ENCODE measurements at places on chromosomes 7 and 10.

GRCh38 chr7:32104766-32105165, 34.6 kb upstream of the PDE1C start:
- DNase-seq, result no peak

GRCh38 chr10:11643039-11643438, 31.6 kb upstream of the USP6NL start:
- no peak for DNase-seq

- no peak for DNase-seq
Observed at GRCh38 chr10:88999625-89000024, 9.0 kb downstream of the FAS start.

- no peak for DNase-seq
Observed at GRCh38 chr7:98617051-98617959, at the start of gene NPTX2. Gene NPTX2 (plus strand): TSS chr7:98617285. CDS start chr7:98617462, 177 bp downstream.

DNA sequence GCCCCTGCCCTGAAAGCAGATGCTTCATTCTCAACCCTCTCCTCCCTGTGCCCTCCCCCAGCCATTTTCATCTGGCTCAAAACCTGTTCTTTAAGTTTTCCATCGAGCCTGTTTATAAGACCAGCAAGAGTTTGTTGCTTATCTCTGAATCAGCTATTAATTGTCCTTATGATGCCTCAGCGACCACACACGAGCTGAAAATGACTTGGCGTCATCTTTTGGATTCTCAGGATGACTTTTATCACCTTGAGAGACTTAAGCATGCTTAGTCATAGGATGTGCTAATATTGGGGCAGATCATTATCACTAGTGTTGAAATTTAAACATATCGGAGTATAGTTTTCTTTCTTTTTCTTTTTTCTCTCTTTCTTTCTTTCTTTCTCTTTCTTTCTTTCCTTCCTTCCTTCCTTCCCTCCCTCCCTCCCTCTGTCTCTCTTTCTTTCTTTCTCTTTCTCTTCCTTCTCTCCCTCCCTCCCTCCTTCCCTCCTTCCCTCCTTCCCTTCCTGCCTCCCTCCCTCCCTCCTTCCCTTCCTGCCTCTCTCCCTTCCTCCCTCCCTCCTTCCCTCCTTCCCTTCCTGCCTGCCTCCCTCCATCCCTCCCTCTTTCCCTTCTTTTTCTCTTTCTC, 184.5 kb downstream of the PHTF2 start:
- no peak for DNase-seq

DNA sequence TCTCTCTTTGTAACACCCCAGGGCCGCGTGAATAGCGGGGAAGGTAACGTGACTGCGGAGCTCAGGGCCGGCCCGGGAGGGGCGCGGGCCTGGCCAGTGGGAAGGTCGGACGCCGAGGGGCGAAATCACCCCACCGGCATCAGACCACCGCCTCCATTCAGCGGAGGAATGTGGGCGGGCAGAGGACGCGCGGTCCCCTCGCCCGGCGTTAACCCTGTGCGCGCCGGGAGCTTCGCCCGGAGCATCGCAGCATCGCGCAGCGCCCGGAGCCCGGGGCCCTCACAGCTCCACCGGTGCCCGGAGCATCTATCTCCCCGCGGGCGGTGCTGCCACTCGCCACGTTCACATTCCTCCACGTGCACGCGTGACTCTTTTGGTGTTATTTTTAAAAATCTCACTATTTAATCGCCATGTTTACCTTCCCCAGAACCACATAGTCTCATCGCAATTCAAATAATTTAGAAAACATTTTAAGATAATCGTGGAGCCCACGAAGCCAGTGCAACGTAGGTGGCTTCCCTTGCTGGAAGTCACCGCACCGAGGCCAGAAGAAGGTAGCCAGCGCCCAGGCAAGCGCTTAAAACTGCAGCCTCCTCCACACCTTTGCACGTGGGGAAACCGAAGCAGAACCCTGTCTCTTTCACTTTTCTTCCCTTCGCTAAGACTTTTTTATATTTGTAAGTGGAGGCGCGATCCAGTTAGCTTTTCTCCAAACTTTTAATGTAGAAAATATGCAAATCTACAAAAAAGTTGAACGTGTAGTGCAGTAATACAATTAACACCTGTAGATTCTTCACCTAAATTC, 21.8 kb downstream of the FGFBP3 start:
- no peak for DNase-seq

DNA sequence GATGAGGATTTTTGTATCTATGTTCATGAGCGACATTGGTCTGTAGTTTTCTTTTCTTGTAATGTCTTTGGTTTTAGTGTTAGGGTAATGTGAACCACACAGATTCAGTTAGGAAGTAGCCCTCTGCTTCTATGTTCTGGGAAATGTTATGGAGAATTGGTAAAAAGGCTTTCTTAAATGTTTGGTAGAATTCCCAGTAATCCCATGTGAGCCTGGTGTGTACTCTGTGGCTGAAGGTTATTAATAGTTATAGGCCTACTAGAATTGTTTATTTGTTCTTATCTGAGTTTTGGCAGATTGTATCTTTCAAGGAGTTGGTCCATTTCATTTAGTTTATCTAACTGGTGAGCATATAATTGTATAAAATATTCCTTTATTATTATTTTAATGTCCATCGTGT, 484.6 kb upstream of the GHITM start:
- no peak for DNase-seq

DNA sequence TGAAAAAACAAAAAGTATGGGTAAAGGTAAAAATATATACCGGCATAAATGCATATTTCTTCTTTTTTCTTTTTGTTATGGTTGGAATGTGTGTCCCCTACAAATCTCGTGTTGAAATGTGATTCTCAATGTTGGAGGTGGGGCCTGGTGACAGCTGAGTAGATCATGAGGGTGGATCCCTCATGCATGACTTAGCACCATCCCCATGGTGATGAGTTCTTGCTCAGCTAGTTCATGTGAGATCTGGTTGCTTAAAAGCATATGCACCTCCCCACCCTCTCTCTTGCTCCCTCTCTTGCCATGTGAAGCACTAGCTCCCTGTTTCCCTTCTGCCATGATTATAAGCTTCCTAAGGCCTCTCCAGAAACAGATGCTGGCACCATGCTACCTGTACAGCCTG, 93.3 kb downstream of the HYCC1 start:
- no peak for DNase-seq

DNA sequence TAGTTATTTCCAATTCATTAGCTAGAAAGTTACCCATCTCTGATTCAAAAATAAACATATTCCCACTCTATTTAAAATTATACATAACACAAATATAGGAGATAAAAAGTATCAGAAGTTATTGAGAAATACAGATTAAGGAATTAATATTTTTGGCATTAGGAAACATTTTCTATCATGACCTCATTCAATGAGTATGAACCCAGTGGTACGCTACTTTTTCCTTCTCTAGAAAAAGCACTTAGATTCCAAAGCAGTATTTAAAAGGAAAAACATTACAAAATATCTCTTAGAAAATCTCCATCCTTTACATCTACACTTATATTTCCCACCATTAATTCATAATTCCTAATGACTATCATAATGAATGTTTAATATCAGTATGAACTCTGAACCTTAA, 240.6 kb upstream of the GNAI1 start:
- DNase-seq, result no peak

- no peak for DNase-seq
Observed at GRCh38 chr10:33391611-33392465, 57.4 kb upstream of the NRP1 start.

DNA sequence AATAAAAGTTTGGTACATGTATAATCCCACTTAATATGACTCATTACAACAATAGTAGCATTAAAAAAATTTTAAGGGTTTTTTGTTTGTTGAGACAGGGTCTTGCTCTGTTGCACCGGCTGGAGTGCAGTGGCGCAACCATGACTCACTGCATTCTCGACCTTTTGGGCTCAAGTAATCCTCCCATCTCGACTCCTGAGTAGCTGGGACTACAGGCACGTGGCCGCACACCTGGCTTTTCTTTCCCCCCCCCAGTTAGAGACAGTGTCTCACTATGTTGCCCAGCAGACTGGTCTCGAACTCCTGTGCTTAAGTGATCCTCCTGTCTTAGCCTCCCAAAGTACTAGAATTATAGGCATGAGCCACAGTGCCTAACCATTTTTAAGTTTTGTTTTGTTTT, 40.7 kb downstream of the KMT2C start:
- no peak for DNase-seq

DNA sequence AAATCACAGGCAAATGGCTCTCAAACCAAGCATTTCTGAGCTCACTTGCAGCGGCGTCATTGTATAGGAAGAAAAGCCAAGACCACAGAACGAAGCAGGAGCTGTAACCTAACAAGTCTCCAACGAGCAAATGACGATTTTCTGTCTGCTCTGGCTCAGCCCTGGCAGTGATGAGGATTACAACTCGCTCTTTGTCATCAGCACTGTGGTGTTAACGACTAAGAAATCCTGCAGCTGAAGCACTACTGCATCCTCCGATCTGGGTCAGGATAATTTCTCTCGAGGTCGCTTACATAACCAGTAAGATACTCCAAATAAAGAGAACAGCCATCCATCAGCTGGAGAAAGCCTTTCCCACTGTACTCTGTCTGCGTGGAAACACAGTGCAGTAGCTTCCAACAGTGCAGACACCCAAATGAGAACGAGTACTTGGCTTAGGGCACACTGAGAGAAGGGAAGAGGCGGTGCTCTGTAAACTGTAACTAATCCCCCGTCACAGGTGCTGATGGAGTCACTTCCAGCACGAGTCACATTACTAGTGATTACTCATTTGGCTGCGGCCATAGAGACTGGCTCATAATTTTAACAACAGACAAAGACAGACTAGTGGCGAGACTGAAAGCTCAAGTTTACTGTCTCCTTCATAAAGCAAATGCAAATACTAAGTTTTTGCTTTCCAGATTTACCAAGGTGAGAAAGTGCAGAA, 135.8 kb downstream of the NRBF2 start:
- DNase-seq, result peak; percentile 55

GRCh38 chr7:98105942-98106544, 619 bp upstream of the LMTK2 start:
- no peak for DNase-seq
